Stomach (tissue), 19 donors: ENCODE measurements at places on chromosomes 3 and 15.

- no peaks in the 10 kb centered on the region for H3K27me3 ChIP-seq
- no peaks in the 10 kb centered on the region for H3K36me3 ChIP-seq
- H3K27ac ChIP-seq: no peak overlapping the region
Observed at GRCh38 chr3:86661817-86662216, 329.1 kb downstream of the VGLL3 start.

DNA sequence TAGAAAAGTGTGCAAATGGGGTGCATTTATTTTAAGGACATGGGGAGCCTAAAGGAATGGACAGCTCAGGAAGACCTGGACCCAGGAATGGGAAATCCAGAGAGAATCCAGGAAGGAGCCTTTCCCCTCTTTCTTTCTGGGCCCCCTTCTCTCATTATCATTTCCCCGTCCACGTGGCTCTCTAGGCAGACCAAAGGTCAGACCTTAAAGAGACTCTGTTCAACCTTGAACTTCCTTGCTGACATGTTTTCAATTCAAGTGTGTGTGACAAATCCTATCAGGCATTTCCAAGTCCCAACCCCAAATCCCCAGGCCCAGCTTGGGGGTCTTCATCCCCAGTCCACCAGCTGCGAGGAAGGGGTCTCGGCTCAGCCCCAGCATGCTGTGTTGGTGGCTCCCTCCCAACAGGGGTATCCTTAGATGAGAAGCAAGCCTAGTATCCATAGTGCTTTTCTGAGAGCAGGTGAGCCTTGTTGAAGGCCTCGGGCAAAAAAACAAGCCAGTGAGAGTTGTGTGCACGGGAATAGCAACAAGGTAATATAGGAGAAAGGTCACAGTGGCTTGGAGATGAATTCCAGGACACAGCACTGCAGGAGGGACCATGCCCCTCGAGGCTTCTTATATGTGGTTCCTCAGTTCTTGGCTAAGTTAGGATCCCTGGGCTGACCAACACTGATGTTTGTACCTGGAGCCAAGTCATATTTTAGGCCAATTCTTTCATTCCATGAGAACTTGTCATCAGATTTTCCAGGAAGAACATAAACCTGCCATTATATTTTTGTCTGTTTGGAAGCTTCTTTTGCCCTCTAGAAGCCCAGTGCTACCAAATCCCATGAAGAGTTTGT is 130.0 kb downstream of the ASB7 start:
- DNase-seq: no peak
- no peaks in the 10 kb centered on the region for H3K4me1 ChIP-seq
- no peak overlapping the region for H3K27ac ChIP-seq

DNA sequence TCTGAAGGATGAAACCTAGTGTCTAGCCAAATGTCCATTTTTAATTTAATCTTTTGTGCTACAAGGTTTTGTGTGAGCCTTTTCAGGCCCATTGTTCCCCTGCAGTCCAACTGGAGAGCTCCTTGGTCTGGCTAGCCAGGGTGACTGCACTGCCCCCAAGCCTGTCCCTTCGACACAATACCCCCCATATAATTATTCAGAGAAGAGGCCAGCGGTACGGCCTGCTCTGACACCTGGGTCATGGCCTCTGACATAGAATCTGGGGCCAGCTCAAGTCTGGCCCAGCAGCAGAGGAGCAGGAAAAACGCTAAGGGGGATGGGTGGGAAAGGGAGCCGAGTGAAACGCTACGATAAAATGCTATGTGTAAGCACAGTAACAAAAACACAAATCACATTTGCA is 64.2 kb upstream of the PYGO1 start:
- no peaks in the 10 kb centered on the region for H3K27me3 ChIP-seq
- H3K36me3 ChIP-seq: no peaks in the 10 kb centered on the region
- no peaks in the 10 kb centered on the region for H3K4me1 ChIP-seq
- no peak for DNase-seq
- H3K4me3 ChIP-seq: no peak overlapping the region

- H3K27me3 ChIP-seq: no peaks in the 10 kb centered on the region
- H3K27ac ChIP-seq: no peak overlapping the region
- H3K36me3 ChIP-seq: no peaks in the 10 kb centered on the region
- no peaks in the 10 kb centered on the region for H3K4me1 ChIP-seq
Observed at GRCh38 chr3:183392186-183393034, 36.0 kb downstream of the MCF2L2 start.
